ENCODE measurements at places on chromosomes 5 and 9. TPM values are rescaled to one million over a fixed set of nuclear protein-coding genes. Genes with fewer than 3 reads are reported as not detected.

DNA sequence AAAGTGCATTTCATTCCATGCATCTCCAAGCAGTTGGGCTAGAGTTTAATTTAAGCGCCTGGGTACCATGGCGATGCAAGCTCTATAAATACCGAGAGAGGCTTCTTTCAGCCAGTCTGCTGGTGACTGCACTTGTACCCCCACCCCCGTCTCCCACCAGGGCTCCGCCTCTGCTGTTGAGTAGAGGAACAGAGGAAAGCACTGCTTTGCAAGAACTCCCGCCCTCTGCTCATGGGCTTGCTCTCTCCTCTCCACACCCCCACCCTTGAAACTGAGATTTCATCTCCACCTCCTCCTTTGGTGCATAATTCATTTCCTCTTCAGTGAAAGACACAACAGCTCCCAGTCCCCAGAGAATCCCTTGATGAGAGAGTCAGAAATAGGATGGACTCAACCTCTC is 5.1 kb upstream of the WWC1 start:
- DNase-seq, result peak; percentile 46

The MRNIP gene
- 16.4 TPM for total RNA-seq

The PLAC8L1 gene
- total RNA-seq, result 0.97 TPM

The SOX30 gene
- not detected for total RNA-seq

GRCh38 chr9:128836509-128837145 is 7.0 kb upstream of the SPOUT1 start:
- no peak for DNase-seq

- no peak for DNase-seq
These were observed 29.8 kb downstream of the NEUROG1 start for GRCh38 chr5:135505973-135506372.

DNA sequence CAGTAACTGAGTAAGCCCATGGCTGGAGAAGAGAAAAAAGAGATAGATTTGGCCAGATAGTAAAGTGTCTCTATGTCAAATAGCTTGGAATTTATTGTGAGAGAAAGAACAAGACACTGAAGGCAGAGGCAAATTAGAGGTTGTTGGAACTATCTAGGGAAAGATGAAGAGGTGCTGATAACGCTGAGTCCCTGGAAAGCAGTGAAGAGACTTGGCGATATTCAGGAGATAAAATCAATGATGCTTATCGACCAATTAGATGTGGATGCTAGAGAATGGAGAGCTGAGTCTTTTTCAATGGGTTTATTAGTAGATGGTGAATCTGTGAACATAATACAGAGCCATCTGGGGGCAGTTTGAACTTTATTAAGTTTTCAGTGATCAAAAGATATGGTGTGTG is 48.6 kb upstream of the GABRA1 start:
- DNase-seq, result no peak

- no peak for DNase-seq
These were observed 617 bp downstream of the SLC9A3 start for GRCh38 chr5:523441-524222.

GRCh38 chr5:138372225-138372624 is 19.7 kb downstream of the KDM3B start:
- no peak for DNase-seq

DNA sequence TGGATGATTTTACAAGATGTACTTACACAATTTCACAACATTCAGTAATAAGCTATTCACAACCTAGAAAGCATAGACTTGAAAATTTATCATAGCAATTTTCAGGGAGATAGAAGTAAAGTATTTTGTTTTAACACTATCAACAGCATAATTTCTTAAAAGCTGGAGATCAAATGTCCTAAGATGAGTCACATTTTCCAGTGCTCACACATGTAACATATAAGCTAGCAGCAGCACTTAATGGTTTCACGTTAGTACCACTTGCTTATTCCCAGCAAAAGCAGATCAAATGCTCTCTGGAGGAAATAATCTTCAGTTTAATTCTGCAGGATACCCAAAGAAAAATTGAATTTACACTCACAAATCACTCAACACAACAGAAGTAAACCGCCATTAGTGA is 6.5 kb downstream of the OR13C8 start:
- DNase-seq, result no peak

- DNase-seq, result no peak
These were observed 126.8 kb upstream of the STC2 start for GRCh38 chr5:173454736-173455598.

The BRINP1 gene
- total RNA-seq, result not detected

GRCh38 chr5:32450952-32451351 is 6.4 kb upstream of the ZFR start:
- DNase-seq, result no peak

The RAD50 gene
- 27.8 TPM for total RNA-seq

The PCDHB15 gene
- total RNA-seq, result 4.3 TPM

All from chondrocyte (in vitro differentiated cells).